ENCODE measurements at places on chromosomes 5 and 9.

DNA sequence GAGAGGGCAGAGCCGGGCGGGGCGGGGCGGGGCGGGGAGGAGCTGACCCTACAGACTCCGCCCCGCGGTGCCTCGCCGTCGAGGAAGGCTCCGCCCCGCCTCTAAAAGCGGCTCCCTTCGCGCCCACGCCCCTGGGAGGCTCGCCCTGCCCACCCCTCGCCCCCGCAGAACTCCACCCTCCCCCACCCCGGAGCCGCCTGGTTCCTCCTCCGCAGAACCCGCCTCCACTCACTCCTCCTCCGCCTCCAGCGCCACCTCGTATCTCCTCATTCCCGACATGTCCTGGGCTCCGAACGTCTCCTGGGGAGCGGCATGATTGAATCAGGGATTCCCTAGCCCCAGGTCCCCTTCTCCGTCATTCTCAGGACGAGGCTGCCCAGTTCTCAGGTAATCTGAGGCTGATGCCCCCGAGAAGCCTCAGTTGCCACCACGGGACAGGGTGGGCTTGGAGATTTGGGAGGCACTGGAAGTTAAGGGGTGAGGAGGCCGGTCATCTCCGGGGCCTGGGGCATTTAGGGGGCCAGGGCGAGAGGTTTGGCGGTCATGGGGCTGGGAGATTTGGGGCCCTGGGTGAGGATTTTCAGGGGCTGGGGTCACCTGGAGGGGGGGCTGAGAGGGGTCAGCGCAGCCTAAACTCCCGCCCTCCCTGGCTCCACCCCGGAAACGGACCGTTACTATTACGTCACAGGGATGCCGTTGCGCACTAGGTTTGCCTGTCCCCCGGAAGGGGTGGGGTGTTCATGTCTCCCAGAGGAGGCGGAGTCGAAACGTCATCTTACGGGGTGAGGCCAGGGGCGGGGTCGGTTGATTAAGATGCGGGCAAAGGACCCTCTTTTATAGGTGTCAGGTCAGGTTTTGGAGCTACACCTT lies 3.2 kb upstream of the CCL27 start:
- DNase-seq = peak; percentile 89

DNA sequence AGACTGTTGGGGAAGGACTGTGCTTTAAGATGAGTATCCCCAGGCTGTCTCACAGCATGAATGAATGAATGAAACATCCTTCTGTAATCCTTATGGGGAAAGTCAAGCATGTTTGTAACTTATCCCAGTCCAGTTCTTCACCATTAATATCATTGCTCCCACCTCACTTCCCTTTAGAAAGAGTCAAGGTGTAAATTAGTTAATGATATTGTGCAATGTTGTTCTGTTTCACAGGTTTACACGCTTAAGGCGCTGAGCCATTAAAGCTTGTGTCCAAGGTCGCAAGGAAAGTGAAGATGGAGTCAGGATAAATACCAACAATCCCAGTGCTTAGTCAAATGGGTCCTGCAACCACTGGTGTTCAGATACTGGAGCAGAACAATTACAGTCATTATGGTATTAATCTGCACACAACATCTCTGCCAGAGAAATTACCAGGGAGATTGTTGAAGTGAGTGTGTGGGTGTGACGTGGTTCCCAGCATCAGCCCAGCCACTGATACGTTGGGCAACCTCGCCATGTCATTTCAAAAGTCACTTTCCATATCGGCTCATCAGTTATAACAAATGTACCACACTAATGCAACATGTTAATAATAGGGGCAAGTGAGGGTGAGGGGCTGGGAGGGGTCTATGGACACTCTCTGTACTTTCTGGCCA lies 1.5 kb upstream of the MYO10 start:
- no peak for DNase-seq

GRCh38 chr9:89999176-89999533 lies 394.3 kb downstream of the GADD45G start:
- DNase-seq = no peak

- DNase-seq = no peak
Observed at GRCh38 chr5:154506049-154506715, 28.2 kb upstream of the HAND1 start.

DNA sequence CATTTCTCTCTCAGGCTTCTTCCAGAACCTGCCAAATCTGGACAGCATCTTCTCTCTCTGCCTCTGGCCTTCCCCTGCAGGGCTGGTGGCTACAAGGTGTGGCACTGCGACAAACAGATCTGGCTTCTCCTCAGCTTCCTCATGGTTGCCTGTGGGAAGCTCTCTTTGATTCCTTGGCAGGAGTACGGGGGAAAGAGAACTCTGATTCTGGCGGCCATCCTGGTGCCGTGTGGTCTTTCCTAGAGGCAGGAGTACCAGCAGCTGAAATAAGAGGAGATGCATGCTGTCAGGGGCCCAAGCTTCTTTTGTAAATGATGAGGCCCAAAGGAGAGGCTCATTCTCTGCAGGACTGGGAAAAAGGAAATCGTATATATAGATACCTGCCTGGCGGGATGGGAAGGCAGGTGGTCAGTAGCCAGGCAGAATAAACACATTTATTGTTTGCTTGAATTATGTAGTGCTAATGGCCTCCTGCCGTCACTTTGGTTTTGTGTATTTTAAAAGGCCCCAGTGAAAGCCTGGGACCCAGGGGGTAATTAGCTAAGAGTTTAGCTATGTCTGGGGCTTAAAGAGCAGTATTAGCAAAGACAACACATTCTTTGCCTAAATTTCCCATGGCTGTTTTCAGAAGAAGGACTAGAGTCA lies at the start of gene CER1:
TSS of gene CER1 (minus strand) at position 343 of the 645 bp plus-strand sequence. CDS start at position 282, 61 bp downstream.
- no peak for DNase-seq

- no peak for DNase-seq
Observed at GRCh38 chr9:107270082-107270481, 13.0 kb upstream of the RAD23B start.

DNA sequence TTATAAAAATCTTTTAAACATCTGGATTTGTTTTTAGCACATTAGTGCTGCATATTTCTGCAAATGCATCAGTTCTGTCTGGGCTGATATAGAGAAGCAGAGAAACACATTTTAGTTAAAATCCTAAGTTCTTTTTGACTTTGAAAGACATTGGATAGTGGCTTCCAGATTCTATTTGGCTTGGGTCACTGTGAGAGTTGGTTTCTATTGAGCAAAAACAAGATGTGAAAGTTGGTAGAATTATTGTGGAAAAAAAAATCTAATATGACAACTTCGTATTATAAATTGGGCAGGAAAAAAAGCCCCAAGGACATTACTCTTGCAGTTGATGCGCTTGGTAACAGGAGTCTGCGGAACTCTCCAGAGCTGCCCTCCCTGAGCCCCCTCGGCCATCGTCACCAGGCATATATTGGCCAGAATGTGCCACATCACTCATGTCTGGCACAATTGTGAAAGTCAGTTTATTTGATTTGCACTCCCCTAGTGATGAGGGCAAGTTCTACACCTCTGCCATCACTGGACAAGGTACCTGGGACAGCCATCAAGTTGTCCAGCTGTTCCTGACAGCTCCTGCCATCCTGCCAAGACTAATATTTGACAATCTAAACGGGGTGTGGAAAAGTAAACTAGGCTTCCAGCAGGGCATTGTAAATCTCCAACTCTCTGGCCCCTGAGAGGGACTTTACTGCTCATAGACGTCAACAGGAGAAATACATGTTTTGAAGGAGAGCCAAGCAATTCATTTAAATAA lies 334.5 kb downstream of the TENT4A start:
- DNase-seq = no peak

- no peak for DNase-seq
Observed at GRCh38 chr5:124839371-124839998, 93.0 kb upstream of the ZNF608 start.

DNA sequence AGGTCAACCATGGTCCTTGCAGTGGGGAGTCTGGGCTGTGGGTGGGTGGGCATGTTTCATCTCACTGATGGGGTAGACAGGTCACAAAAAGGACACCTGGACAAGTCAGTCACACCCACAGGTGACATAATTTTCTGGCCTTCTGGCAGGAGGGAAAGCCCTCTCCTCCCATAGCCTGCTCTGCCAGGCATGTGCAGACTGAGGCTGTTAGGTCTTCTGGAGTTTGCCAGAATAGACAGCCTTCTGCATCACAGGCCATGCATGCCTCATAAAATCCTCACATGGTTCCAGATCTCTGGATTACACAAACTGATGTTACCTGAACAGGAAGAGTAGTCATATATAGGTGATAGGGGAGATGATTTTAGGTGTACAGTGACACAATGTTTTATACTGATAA lies 49.1 kb downstream of the ARHGAP26 start:
- no peak for DNase-seq

DNA sequence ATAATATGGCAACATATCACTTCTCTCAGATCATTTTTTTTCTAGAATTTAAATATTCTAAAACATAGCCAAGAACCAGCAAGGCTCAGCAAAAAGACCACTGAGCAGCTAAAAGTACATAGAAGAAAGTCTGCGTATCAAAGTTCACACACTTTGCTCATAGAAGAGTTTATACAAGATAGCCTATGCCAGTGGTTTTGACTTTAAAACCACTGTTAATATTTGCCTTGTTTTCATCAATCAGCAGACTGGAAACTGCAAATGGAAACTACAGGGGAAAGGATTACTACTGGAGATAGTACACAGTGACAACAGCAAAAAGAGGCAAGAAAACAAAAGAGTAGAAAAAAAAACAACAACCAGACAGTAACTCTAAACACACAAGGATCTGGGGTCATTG lies 483.3 kb downstream of the ZSWIM6 start:
- no peak for DNase-seq

DNA sequence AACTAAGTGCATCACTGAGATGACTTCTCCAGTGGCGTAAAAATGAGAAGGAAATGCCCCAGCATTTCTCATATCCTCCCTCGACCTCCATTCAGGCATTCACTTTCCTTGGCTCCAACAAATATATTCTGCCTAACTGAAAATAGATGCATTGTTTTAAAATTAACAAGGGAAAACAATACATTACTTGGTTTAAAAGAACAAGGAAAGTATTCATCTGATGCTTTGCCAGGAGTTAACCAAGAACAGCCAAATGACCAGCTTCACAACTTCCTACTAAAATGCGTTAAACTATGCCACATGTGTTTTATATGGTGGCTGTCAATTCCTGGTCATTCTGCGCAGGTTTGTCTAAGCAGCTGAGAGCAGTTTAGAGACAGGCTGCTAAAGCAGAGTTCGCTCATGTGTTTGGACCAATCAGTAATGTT lies 121.4 kb downstream of the GNAQ start:
- DNase-seq = no peak

DNA sequence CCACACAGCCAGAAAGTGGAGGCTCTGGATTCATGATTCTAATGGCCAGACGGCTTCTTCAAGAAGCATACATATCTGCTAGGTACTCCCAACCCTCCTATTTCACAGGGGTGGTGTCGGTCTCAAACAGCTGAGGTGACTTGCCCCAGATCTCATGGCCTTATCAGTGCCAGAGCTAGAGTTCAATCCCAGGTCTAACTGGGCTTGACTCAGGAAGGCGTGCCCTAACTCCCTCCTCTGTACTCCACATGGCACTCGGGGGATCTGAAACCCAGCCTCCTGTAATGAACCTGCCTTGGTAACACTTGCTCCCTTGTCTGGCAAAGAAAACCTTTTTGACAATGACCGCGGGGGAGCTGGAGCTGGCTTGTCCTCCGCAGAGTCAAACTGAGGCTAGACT lies 2.1 kb downstream of the QRFP start:
- no peak for DNase-seq

- no peak for DNase-seq
Observed at GRCh38 chr5:77218263-77218662, 7.8 kb downstream of the PDE8B start.

- DNase-seq = no peak
Observed at GRCh38 chr5:14742498-14742897, 78.0 kb downstream of the OTULIN start.

DNA sequence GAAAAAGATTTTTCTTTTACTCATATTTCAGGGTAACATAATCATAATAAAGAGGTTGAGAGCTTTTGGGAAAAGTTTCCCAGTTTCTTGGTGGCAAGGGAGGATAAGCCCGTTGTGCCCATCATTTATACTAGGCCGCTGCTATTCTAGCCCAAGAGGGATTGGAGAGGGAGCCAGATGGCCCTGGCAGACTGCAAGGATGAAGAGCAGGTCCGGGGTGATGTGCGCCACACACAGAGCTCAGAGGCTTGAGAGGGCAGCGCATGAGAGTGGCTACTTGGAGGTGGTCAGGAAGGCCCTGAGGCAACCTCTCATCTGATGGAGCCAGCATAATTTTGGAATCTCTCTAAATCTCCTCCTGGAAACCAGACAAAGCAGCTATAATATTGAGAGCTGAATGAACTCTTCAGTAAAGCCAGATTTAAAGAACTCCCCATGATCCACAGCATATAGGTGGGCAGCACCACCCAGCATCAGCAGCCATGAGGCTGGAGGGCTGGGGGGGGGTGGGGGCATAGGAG lies 110.1 kb downstream of the MED27 start:
- DNase-seq = no peak

GRCh38 chr5:109328626-109329025 lies 81.1 kb downstream of the PJA2 start:
- no peak for DNase-seq

DNA sequence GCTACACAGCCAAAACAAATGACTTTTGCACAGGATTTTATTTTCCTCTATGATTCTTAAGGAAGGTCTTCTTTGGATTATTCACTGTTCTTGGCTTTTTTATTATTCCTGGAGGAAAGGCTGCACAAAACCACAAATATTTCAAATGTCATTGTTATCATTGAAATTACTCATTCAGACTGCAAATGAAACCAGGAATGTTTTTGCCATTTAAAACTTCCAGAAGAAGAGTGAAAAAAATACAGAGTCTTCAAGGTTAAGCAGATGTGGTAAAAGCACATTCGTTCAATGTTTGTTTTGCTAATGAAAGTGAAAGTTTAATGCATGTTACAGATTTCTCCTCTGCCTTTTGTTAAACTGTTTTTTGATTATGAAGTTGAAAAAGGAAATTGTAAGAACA lies 238.2 kb downstream of the TLE4 start:
- no peak for DNase-seq
